Pancreas (tissue), 10 donors: ENCODE measurements at places on chromosomes 11 and 22. TPM values are rescaled to one million over a fixed set of nuclear protein-coding genes. Genes with fewer than 3 reads are reported as not detected.

KDM4D gene
- 0.25 TPM for total RNA-seq

DNA sequence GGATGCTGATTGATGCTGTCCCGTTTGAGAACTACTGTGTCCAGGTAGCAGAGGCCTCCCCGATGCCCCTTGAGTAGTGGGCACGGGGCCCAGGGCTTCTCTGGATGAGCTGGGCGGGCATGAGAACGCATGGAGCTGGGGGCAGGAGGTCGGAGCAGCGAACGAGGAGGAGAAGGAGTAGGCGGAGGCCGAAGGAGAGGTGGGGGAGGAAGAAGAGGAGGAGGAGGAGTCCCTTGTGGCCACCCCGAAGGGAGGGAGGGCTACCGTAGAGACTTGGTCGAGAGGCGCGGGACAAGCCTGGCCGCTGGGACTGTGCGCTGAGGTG, 62.9 kb downstream of the CRYBB2 start:
- no peak for DNase-seq

GRCh38 chr11:1647901-1648652, 18.5 kb downstream of the KRTAP5-5 start:
- DNase-seq = no peak

DNA sequence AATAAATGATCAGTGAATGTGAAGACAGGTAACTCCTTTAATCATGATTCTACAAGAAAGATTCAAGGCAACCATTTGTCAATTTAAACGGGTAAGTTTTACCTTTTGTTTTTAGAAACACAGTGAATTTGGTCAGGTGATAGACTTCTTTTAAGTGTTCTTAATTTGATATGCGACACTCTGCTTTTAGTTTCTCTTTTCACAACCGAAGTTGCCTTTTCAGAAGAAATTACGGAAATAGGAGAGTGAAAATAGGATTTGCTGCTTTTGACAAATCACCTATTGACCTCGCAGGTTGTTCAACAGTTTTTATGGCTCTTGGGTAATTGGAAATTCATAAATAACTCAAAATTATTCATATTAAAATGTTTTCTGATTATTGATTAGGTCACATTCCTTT, 142.1 kb downstream of the CNTN5 start:
- DNase-seq = no peak
